Activated naive CD8-positive, alpha-beta T cell treated with anti-CD3 and anti-CD28 coated beads, Interleukin-2, amount 10 ng/mL, durations not matched to agents 7 days and 5 days (primary cell): ENCODE measurements at places on chromosomes 6 and 20. TPM values are rescaled to one million over a fixed set of nuclear protein-coding genes. Genes with fewer than 3 reads are reported as not detected.
A peak's percentile ranks its signal among the peaks of the same experiment; 100 is the strongest.

- H3K4me1 ChIP-seq, result peaks cover 49% of the 10 kb centered on the region
- H3K36me3 ChIP-seq, result peaks cover 16% of the 10 kb centered on the region
- no peak for DNase-seq
- H3K27me3 ChIP-seq, result no peaks in the 10 kb centered on the region
- peak overlapping the region; percentile 44 for H3K4me3 ChIP-seq
- peak overlapping the region; percentile 64 for H3K27ac ChIP-seq
These were observed 123.2 kb downstream of the IPCEF1 start for GRCh38 chr6:154233383-154233782.

GRCh38 chr6:145756170-145756662, 20.9 kb upstream of the EPM2A start:
- H3K27me3 ChIP-seq, result peaks cover 9% of the 10 kb centered on the region
- no peak overlapping the region for H3K4me3 ChIP-seq
- no peak for DNase-seq
- H3K27ac ChIP-seq, result no peak overlapping the region
- H3K36me3 ChIP-seq, result no peaks in the 10 kb centered on the region

- H3K36me3 ChIP-seq, result no peaks in the 10 kb centered on the region
- H3K4me3 ChIP-seq, result no peak overlapping the region
- no peak for DNase-seq
- no peaks in the 10 kb centered on the region for H3K4me1 ChIP-seq
These were observed 72.3 kb upstream of the CENPW start for GRCh38 chr6:126267626-126268025.

GRCh38 chr6:25534942-25535631, 116.9 kb upstream of the SCGN start:
- H3K27ac ChIP-seq, result no peak overlapping the region
- no peaks in the 10 kb centered on the region for H3K27me3 ChIP-seq
- no peak for DNase-seq
- peaks cover 1% of the 10 kb centered on the region for H3K4me1 ChIP-seq

DNA sequence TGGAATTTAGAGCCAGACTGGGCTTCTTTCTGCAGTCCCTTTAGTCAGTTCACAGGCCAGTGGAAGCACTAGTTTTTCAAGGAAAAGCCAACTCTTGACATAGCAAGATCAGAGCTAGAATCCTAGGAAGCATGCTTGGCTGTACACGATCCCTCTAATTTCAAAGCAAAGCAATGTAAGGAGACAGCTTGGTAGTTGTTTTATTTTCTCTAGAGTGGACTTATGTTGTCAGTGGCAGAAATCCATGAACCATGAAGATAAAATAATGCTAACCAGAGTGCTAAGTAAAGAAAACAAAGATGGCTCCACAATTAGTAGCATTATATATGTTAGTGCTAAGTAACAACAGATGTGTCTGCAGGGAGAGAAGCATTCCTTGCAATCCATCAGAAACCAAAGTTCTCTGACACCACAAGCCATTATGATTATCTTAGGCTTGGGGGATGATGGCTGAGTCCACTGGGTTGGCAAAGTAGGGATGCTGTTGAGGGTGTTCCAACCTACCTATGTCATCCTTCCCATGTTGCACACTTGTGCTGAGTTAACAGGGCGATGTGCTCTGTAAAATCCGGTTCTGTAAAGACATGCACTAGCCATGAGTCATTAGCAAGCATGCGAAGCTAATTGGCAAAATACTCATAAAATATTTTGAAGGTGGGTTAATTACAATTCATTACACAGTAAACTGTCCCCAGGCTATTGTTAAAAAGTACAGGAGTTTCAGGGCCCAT, 115.2 kb downstream of the BMP2 start:
- no peaks in the 10 kb centered on the region for H3K27me3 ChIP-seq
- no peaks in the 10 kb centered on the region for H3K36me3 ChIP-seq
- no peak overlapping the region for H3K4me3 ChIP-seq

DNA sequence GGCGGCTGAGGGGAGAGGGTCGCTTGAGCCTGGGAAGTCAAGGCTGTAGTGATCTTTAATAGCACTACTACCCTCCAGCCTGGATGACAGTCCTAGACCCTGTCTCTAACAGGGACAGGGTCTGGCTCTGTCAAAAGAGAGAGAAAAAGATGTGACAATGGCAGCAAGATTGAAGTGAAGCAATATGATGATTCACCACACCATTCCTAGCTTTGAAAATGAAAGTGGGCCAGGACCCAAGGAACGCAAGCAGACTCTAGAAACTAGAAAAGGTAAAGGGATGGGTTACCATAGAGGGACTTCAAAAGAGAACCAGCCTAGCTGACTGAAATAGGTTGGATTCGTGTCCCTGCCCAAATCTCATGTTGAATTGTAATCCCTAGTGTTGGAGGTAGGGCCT, 426.9 kb downstream of the HTR1B start:
- H3K27me3 ChIP-seq, result no peaks in the 10 kb centered on the region
- no peaks in the 10 kb centered on the region for H3K4me1 ChIP-seq
- no peak overlapping the region for H3K4me3 ChIP-seq
- H3K27ac ChIP-seq, result no peak overlapping the region

- no peak overlapping the region for H3K27ac ChIP-seq
- H3K36me3 ChIP-seq, result peaks cover 5% of the 10 kb centered on the region
- H3K4me3 ChIP-seq, result no peak overlapping the region
These were observed 25.9 kb downstream of the PYGB start for GRCh38 chr20:25273541-25274358.

DNA sequence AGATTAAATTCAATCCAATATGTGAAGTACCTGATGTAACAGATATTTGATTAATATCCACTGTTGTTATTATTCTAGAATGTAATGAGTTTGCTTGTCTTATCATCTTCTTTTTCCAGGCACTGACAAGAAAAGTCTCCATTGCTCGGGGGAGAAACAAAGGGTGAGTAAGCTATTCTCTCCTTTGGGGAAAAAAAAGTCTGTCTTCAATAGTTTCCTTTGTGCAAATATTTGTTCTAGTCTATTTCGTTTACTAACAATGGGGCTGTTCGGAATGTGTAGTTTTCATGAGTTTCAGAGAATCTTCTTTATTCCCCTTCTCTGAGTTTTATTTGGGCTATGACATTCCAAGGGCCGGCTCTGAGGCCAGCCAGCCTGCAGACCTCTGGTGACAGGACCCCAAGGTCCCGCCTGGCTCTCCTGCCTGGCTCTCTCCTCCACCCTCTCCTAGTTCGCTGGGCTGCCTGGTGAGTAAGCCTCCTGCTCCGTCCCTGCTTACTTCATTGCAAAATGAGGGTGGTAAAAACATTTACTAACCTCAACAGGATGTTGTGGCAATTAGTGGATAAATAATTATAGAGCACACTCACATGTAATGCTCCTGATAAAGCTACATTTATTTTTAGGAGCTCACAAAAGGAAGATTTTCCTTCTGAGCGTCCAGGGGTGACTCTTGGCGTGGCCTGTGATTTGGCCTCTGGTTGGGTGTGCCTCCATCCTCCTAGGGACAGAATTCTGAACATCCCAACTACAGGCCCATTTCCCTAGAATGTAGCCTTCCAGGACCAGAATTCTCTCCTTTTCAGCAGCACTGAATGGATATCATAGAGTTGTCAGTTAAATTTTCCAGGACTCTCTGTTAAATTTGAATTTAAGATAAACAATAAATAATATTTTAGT, 43.1 kb upstream of the SNX9 start:
- no peak overlapping the region for H3K4me3 ChIP-seq
- no peak overlapping the region for H3K27ac ChIP-seq
- H3K27me3 ChIP-seq, result peaks cover 13% of the 10 kb centered on the region
- no peak for DNase-seq
- H3K36me3 ChIP-seq, result no peaks in the 10 kb centered on the region
- H3K4me1 ChIP-seq, result no peaks in the 10 kb centered on the region

DNA sequence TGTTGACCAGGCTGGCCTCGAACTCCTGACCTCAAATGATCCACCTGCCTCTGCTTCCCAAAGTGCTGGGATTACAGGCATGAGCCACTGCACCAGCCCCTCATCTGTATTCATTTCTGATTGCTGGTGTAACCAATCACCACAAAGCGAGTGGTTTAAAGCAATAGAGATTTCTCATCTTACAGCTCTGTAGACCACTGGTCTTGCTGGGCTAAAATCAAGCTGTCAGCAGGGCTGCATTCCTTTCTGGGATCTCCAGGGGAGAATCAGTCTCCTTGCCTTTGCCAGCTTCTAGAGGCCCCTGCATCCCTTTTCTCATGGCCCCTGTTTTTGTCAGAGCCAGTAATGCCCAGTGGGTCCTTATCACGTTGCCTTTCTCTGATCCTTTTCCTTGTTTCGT, 49.9 kb upstream of the PMEPA1 start:
- DNase-seq, result no peak
- H3K4me3 ChIP-seq, result no peak overlapping the region
- H3K27me3 ChIP-seq, result peaks cover 4% of the 10 kb centered on the region
- H3K4me1 ChIP-seq, result no peaks in the 10 kb centered on the region
- no peak overlapping the region for H3K27ac ChIP-seq
- no peaks in the 10 kb centered on the region for H3K36me3 ChIP-seq

DNA sequence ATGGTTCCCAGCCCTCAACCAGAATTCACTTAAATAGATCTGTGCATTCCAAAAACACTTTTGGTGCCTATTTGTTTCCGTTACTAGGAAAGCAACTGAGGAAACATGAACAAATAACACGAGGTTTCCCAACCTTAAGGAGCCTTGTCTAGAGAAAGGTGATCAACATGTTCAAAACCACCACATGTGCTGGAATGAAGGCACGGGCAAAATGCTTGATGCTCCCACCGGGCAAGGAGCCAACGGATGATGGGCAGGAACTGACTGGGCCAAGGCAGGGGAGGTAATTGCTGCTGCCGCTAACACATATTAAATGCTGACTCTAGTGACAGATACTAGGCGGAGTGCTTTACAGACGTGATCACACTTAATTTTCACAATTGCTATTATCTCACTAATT, 2.5 kb downstream of the MYLK4 start:
- no peak for DNase-seq
- H3K27me3 ChIP-seq, result peaks cover 28% of the 10 kb centered on the region
- no peak overlapping the region for H3K4me3 ChIP-seq
- no peak overlapping the region for H3K27ac ChIP-seq
- peaks cover 6% of the 10 kb centered on the region for H3K4me1 ChIP-seq
- H3K36me3 ChIP-seq, result no peaks in the 10 kb centered on the region

DNA sequence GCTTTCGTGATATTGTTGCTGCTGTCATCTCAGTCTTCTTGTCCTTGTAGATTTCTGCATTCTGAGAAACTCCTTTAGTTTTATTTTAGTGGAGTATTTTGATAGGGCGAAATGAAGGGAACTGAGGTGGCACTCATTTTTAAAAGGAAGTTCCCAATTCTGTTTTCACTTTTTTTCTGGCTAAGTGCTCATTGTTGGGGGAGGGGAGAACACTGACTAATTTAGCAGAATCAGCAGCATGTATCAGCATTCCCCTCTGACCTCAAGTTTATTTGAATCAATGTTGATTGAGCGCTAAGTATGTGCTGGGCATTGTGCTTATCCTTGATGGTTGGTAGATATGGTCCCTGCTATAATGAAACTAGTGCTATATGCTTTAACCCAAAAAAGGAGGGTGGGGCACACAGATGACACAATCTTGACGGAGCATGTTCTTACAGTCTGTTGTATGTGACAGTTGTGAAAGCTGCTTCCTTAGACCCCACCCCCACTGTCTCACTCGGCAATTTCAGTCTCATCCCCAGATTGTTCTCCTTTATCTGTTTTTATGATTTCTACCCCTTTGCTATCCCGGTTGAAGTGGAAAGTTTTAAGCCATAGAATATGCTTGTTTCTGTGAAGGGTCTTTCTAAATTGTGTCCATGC, 262.4 kb downstream of the SOX4 start:
- no peak for DNase-seq
- H3K36me3 ChIP-seq, result no peaks in the 10 kb centered on the region
- no peak overlapping the region for H3K4me3 ChIP-seq
- H3K27me3 ChIP-seq, result no peaks in the 10 kb centered on the region

DNA sequence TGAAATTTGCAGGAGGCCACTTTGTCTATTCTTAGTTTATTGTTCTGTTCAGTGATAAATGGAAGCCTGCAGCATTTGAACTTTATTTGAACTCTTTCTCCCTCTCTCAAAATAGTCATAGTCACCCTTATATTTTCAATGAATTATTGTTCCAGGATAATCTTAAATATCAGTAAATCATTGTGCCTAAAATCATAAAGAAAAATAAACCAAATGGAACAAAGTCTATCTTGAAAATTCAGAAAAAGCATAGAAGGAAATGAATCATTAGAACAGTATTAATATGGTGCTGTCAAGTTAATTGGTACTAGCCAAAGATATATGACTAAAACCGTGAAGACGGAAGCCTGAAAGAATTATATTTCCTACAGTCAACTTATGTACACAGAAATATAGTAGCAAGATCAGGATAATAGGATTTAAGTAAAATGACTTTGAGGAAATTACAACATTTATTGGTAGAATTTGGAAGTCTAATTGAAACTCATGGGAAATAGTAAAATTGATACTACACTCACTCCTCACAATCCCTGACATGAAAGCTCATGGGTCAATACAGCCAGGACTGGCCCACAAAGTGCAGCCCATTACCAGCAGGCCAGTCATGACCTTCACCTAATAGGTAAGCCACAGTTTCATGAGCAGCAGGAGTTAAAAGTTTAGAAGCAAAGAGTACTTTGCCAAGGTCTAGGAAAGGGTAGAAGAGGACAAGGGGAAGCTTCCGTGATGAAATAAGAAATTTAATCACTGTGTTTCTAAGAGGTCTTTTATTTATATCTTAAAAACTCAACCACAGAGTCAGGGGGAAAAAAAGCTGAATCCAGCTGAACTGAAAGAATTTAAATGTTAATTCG, 119.9 kb upstream of the ENPP5 start:
- no peaks in the 10 kb centered on the region for H3K36me3 ChIP-seq
- peaks cover 27% of the 10 kb centered on the region for H3K27me3 ChIP-seq
- no peak overlapping the region for H3K27ac ChIP-seq
- no peak for DNase-seq
- no peaks in the 10 kb centered on the region for H3K4me1 ChIP-seq
- H3K4me3 ChIP-seq, result no peak overlapping the region

DNA sequence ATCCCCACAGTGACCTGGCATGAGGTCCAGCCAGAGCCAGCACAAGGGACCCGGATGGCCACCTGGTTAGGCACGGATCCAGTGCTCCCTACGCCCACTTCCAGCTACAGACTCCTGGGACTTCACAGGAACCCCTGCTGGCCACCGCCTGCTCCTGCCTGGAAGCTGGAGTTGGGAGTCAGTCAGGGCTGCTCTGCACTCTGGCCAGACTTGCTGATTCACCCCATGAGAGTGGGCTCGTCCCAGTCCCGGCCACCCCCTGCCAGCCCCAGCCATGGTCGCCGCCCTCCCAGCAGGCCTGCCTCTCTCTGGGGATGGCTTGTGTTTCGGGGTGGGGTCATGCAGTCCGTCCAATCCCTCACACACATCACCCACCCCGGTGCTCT, 125.8 kb downstream of the DLL1 start:
- no peaks in the 10 kb centered on the region for H3K4me1 ChIP-seq
- peaks cover 2% of the 10 kb centered on the region for H3K27me3 ChIP-seq
- no peak for DNase-seq
- peaks cover 9% of the 10 kb centered on the region for H3K36me3 ChIP-seq

GRCh38 chr20:49470922-49471321, 11.5 kb downstream of the KCNB1 start:
- H3K4me3 ChIP-seq, result no peak overlapping the region
- H3K4me1 ChIP-seq, result peaks cover 1% of the 10 kb centered on the region
- no peak overlapping the region for H3K27ac ChIP-seq
- H3K36me3 ChIP-seq, result no peaks in the 10 kb centered on the region

GRCh38 chr6:123027408-123027807, 31.4 kb downstream of the CLVS2 start:
- H3K4me3 ChIP-seq, result no peak overlapping the region
- H3K27me3 ChIP-seq, result no peaks in the 10 kb centered on the region
- no peak overlapping the region for H3K27ac ChIP-seq
- H3K36me3 ChIP-seq, result no peaks in the 10 kb centered on the region
- no peak for DNase-seq
- no peaks in the 10 kb centered on the region for H3K4me1 ChIP-seq

Gene JPH2
- total RNA-seq, result 0.37 TPM

Gene POPDC3
- total RNA-seq, result not detected

Gene CCN6
- total RNA-seq, result not detected

Gene FAM83B
- not detected for total RNA-seq

Gene OPRL1
- total RNA-seq, result 2.6 TPM

Gene WFDC5
- total RNA-seq, result not detected

Gene C20orf204
- total RNA-seq, result 9.7 TPM
